ENCODE measurements at places on chromosomes 4 and X.

- no peak for DNase-seq
These were observed 64.7 kb upstream of the PCDH10 start for GRCh38 chr4:133084421-133084820.

DNA sequence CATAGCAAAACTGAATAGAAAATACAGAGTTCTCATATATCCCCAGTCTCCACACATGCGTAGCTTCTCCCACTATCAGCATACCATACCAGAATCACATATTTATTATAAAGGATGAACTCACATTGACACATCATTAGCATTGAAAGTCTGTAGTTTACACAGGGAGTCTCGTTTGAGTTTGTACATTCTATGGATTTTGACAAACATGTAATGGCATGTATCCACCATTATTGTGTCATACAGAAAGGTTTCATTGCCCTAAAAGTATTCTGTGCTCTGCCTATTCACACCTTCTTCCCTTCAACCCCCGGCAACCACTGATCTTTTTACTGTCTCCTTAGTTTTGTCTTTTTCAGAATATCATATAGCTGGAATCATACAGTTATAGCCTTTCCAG is 562.4 kb downstream of the KCTD8 start:
- no peak for DNase-seq

DNA sequence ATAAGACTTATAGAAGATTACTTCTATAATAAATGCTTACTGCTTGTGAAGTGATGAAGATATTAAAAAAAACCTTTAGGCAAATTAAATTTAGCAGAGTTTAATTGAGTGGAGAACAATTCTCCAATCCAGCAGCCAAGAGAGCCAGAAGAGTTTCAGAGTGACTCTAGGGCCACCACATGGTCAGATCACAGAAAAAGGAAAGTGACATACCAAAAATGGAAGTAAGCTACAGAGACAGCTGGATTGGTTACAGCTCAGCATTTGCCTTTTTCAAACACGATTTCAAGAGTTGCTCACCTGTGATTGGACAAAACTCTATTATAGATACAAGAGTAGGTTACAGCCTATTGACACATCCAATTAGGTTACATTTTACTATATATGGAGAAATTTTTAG is 79.0 kb upstream of the TRAM1L1 start:
- DNase-seq = no peak

- DNase-seq = no peak
These were observed 81.7 kb upstream of the STOX2 start for GRCh38 chr4:183823434-183823833.

DNA sequence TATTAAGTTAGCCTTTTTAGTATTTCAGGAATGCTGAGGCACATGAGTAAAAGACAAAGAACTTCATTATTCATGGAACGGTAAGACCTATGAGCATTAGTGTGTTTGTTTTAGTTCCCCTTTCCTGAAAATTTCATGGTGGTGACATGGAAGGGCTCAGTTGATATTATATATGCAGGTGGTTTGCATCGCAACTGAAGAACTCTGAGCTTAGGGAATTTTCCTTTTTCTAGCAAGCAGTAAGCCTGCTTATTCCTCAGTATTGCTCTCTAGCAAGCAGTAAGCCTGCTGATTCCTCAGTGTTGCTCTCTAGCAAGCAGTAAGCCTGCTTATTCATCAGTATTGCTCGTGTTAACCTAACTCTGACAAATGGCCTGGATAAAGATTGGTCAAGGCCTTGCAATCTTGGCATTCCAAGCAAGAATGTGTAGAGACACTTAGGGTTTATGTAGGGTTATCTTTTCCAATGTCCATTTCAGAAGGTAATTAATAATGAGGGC is 37.7 kb upstream of the MAGEB18 start:
- no peak for DNase-seq

All from T follicular helper cell (primary cell).